ENCODE measurements at places on chromosomes 16 and 17. TPM values are rescaled to one million over a fixed set of nuclear protein-coding genes. Genes with fewer than 3 reads are reported as not detected.

The RPAIN gene
- total RNA-seq, result 33.1 TPM

The CES1 gene
- total RNA-seq, result 22.7 TPM

The NUTF2 gene
- total RNA-seq, result 172 TPM

The PTX4 gene
- total RNA-seq, result 0.78 TPM

The CNTNAP1 gene
- total RNA-seq, result 9.1 TPM

The SLC9A5 gene
- total RNA-seq, result 1.4 TPM

The C16orf89 gene
- 11.6 TPM for total RNA-seq

The C1QL1 gene
- not detected for total RNA-seq

The SPATA33 gene
- 3.9 TPM for total RNA-seq

The CEP112 gene
- total RNA-seq, result 13.4 TPM

DNA sequence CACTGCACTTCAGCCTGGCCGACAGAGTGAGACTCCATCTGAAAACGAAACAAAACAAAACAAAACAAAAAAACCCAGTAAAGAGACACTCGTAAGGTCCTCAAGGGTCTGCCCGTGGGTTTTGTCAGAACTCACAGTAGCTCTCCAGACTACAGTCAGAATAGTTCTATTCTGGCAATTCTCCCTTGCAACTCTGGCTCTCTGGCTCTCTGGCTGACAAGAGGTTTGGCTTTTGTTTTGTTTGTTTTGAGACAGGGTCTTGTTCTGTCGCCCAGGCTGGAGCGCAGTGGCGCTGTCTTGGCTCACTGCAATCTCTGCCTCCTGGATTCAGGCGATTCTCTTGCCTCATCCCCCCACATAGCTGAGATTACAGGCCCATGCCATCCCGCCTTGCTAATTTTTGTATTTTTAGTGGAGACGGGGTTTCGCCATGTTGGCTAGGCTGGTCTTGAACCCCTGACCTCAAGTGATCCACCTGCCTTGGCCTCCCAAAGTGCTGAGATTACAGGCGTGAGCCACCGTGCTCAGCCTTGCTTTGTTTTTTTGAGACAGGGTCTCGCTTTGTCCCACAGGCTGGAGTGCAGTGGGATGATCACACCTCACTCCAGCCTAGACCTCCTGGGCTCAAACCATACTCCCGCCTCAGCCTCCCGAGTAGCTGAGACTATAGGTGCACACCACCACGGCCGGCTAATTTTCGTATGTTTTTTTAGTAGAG lies 20.5 kb upstream of the CHP2 start:
- no peak for DNase-seq
- H3K4me3 ChIP-seq, result no peak overlapping the region
- H3K36me3 ChIP-seq, result no peaks in the 10 kb centered on the region
- H3K27ac ChIP-seq, result no peak overlapping the region
- H3K27me3 ChIP-seq, result no peaks in the 10 kb centered on the region
- H3K4me1 ChIP-seq, result no peaks in the 10 kb centered on the region

DNA sequence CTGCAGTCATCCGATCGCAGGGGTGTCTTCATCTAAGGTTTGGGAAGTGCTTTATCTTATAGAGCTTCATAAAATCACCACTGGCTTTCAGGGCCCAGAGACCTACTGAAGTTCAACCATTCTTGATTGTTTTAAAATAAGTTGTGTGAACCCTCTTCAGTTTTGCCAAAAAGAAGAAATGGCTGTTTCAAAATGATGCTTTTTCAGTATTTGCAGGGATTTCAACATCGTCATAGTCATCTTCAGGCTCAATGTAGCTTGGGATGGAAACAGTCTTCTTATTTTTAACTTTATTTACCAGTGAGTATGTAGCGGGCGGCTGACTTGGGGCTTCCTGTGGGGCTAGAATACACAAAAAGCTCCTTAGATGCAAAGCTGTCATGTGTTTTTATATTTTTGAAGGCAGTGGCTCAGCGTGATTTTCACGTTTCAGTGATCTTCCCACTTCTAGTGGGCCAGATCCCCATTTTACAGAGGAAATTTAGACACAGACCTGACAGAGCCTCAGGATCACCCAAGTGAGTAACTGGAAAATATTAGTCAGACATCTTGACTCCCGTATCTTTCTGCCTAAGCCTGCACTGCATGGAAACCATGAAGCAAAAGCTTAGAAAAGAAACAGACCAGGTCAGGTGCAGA lies 19.1 kb upstream of the ZNF594 start:
- H3K36me3 ChIP-seq, result peaks cover 13% of the 10 kb centered on the region
- no peak overlapping the region for H3K4me3 ChIP-seq
- H3K27ac ChIP-seq, result no peak overlapping the region

DNA sequence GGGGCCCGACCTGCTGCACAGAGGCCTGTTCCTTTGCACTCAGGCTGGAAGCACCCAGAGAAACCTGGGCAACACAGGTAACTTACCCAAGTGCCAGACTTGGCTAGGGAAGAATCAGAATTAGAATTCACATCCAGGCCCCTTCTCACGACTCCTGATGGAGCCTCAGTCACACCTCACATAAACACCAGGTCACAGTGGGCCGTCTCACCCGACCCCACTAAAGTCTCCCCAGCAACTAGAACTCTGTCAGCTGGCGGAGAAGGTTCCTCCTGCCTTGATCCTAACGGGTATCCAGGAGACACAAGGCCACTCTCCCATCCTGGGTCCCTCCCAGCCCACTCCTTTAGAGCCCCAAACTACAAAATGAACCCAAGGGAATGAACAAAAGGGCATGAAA lies 6.4 kb downstream of the TK2 start:
- H3K4me3 ChIP-seq, result no peak overlapping the region
- no peak overlapping the region for H3K27ac ChIP-seq
- no peak for DNase-seq
- H3K36me3 ChIP-seq, result peaks cover 12% of the 10 kb centered on the region
- peaks cover 18% of the 10 kb centered on the region for H3K4me1 ChIP-seq

- no peaks in the 10 kb centered on the region for H3K36me3 ChIP-seq
- H3K4me1 ChIP-seq, result no peaks in the 10 kb centered on the region
- no peak for DNase-seq
- no peaks in the 10 kb centered on the region for H3K27me3 ChIP-seq
- no peak overlapping the region for H3K27ac ChIP-seq
These were observed 52.9 kb downstream of the CA10 start for GRCh38 chr17:52105591-52105990.

GRCh38 chr16:15822957-15823356 lies 33.9 kb downstream of the MYH11 start:
- DNase-seq, result peak; percentile 56
- H3K36me3 ChIP-seq, result peaks cover 49% of the 10 kb centered on the region
- H3K27ac ChIP-seq, result peak overlapping the region; percentile 92
- H3K4me1 ChIP-seq, result peaks cover 51% of the 10 kb centered on the region

GRCh38 chr16:48318630-48319029 lies 66.6 kb downstream of the SIAH1 start:
- H3K27me3 ChIP-seq, result no peaks in the 10 kb centered on the region
- no peak overlapping the region for H3K4me3 ChIP-seq
- peaks cover 24% of the 10 kb centered on the region for H3K4me1 ChIP-seq
- DNase-seq, result no peak

GRCh38 chr16:48592839-48593429 lies 17.0 kb downstream of the N4BP1 start:
- H3K36me3 ChIP-seq, result no peaks in the 10 kb centered on the region
- no peak overlapping the region for H3K27ac ChIP-seq
- DNase-seq, result no peak
- no peak overlapping the region for H3K4me3 ChIP-seq
- no peaks in the 10 kb centered on the region for H3K27me3 ChIP-seq
- peaks cover 13% of the 10 kb centered on the region for H3K4me1 ChIP-seq

- no peak overlapping the region for H3K4me3 ChIP-seq
- no peak overlapping the region for H3K27ac ChIP-seq
- no peaks in the 10 kb centered on the region for H3K4me1 ChIP-seq
- no peak for DNase-seq
- no peaks in the 10 kb centered on the region for H3K27me3 ChIP-seq
These were observed 29.0 kb downstream of the PIMREG start for GRCh38 chr17:6473128-6473767.

DNA sequence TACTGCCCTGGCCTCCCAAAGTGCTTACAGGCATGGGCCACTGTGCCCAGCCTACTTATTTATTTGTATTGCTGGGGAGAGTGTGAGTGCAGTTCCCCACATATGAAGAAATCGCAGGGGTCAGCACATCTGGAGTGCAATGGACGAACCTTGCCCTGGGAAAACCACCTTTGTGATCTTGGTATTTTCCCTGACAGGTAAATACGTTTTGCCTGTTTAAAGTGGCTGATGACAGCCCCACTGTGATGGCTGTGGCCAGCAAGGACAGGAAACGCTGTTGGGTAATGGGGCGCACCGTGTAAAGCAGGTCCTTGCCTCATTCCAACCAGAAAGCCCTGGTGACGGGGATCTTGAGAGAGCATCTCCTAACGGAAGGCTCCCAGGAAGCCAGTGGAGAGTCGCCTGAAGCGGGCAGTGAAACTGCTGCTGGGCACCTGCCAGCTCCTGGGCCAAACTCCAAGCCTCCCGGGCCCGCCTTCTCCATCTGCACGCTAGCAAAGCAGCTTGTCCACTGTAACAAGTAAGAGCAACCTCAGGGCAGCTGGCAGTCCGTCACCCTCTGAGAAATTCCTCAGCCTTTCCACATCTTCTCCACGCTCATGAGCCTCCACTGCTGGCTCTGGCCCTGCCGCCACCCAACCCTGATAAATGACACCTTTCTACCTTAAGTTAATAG lies 17.5 kb downstream of the EMC8 start:
- H3K4me3 ChIP-seq, result no peak overlapping the region
- H3K36me3 ChIP-seq, result peaks cover 30% of the 10 kb centered on the region
- peaks cover 3% of the 10 kb centered on the region for H3K4me1 ChIP-seq
- H3K27ac ChIP-seq, result no peak overlapping the region
- no peak for DNase-seq

GRCh38 chr17:75526555-75527270 lies 1.2 kb downstream of the LLGL2 start:
- H3K4me3 ChIP-seq, result peak overlapping the region; percentile 81
- H3K36me3 ChIP-seq, result no peaks in the 10 kb centered on the region
- no peaks in the 10 kb centered on the region for H3K27me3 ChIP-seq
- no peak for DNase-seq
- no peak overlapping the region for H3K27ac ChIP-seq

Measured in thoracic aorta (tissue), 2 donors.